ENCODE measurements at places on chromosomes 1 and 21.

DNA sequence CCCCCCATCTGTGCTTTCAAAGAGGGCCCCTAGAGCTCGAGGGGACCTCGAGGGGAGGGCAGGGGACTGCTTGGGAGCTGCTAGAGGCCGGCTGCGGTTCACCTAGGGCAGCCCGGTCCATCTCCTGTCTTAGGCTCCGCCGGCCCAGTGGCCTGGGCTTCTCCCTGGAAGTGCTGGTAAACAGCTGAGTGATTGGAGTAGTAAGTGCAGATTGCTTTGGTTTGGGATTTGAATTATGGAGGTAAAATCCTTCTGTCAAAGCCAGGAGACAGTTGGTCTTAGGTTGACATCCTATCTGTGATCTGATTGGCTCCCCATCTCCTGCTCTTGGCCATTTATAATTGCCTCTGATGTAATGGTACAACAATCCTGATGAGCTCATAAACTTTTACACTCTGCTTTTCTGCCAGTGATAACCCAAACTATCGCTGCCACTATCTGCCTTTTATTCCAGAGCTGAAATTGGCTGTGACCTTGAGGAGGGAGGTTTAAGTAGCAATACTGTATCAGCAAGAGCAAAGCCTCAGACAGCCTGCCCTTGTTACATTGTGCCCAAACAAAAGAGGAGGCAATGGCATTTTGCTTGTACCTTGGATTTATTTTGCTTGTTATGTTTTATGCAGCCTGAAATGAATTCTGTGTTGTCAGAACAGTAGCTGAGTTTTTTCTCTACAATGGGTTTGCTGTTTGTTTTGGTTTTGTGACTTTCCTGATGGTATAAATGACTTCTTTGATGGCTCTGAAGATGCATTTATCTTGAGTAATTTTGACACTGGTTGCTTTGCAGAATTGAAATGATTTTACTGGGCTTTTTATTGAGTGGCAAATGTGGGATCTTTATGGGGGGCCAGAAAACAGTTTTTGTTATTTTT, 2.4 kb downstream of the ARID1A start:
- DNase-seq: peak; percentile 98

DNA sequence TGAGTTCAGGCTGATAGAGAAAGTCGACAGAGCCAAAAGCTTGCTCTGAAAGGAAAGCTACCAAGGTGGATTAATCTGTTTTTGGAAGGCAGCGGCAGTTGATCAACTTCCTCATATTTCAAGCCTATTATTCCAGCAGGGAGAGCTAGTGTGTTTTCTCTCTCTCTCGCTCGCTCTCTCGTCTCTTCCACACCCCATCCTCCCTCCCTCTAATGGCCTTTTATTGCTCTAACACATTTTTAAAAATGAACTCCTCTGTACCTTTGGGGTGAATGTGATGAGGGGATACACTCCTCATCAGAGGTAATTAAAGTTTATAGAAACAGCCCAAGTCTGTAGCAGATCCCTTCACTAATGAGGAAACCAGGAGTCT, 126.4 kb downstream of the CLIC6 start:
- no peak for DNase-seq

DNA sequence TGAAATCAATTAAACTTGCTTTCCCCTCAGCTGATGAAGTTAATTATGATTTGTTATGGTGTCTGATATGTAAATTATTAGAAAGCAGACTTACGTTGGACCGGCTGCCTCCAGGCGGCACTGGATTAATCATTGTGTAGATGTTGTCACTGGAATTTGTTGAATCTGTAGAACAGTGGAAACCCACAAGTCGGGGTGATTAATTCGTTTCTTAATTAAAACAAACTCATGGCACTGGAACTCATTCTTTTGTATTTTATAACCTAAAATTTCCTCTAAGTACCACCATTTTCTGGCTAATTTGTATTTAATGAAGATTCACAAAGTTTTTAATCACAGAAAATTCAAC, 39.0 kb downstream of the MRPL37 start:
- no peak for DNase-seq

DNA sequence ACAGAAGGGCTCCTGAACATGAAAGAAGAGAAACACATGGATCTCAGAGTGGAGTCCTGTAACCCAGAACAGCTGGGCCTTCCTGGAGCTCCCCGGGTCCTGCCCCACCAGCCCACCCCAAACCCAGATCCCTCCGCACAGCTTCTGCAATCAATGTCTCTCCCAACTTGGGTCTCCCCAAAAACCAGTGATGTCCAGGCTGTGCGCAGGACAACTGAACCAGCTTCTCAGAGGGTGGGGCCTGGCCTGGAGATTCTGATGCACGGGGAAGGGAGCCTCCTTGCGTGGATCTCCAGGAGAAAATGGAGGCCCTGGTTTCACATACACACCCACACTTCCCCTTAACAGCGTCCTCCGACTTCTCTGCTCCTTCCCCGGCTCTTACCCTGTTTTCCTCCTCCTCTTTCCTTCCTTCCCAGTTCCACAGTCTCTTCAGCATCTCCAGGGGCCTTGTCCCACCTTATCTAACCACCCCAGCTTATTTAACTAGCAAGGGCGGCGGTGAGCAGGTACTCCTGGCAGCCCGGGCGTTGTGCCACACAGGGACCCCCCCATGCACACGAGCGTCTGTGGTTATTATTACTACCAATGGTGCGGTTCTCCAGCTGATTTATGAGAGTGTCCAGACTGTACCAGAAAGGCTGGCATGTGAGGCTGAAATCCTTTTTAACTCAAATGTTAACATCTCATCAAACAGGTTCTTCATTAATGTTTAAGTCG, 11.2 kb upstream of the MX2 start:
- no peak for DNase-seq

DNA sequence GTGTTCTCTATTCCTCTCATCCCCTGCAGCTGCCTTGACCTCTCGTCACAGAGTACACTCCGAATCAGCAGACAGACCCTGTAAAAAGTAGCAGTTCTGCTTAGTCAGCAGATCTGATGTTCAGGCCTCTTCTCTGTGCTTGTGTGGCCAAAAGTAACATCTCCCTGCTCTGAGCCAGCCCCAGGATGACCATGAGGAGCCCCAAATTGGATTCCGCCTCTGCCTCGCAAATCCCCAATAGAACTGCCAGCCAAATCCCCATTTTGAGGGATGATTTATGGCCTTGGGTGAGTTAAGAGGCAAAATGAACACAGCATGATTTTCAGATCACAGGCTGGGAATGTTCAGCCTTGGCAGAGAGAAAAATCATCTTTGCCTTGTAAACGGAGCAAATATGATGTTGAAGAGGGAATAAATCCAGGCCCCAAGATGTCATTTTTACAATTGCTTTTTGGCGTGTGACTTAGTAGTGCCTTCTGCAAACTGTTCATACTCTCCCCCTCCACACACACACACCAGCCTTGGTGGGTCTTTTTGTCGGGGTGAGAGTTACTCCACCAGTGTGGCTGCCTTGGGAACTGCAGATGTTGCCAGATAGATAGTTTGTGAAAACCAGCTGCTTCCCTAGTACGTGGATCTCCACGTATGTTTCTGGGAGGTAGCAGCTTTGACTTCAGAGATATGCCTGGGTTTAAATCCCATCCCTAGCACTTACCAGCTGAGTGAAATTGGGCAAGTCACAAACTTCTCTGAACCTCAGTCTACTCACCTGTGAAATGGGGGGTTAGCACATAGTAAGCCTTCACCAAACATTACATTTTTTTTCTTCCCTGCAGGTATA, 77.8 kb downstream of the MAN1C1 start:
- no peak for DNase-seq

- no peak for DNase-seq
These were observed 11.2 kb upstream of the MYOG start for GRCh38 chr1:203097001-203097400.

DNA sequence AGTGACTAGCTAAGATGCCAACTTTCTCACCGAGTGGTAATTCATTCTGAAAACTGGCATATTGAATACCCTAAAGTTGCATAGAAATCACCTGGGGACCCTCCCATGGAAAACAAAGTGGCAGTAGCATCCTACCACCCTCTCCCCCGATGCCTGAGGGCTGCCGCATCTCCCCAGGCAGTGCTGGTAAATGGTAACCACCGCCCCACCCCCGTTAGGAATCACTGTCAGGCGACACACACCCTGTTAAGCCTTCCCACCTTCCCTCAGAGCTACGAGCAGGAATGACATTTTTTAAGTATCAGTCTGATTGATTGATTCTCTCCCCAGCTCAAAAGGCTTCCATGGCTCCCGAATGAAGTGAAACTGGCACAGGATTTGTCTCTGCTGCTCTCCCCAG, 28.3 kb downstream of the TMPRSS2 start:
- no peak for DNase-seq

DNA sequence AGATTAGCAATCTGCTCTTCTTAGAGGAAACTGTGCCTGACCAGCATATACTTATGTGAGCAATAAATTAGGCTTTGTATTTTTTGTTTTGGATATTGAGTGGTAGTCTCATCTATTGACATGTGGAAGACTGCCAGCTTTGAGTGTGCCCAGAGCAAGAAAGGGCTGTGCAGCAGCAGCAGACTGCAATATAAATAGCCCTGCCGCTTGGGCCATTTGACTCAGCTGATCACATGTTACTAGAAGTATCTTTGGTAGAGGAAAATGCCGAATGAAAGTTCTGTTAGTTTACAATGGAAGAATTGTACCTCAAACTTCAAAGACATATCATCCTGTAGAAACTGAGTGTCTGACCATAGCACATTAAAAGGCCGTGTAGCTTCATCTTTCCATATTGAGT, 9.1 kb upstream of the PSMB2 start:
- DNase-seq: no peak

GRCh38 chr1:15985611-15986297, 9.9 kb upstream of the ZBTB17 start:
- no peak for DNase-seq

GRCh38 chr1:17539477-17540254, at the start of gene ARHGEF10L:
TSS of gene ARHGEF10L (plus strand) at chr1:17539698. CDS start at chr1:17580596, 40,898 bp downstream.
- peak; percentile 25 for DNase-seq

GRCh38 chr1:159188375-159188788, 16.3 kb upstream of the ACKR1 start:
- DNase-seq: no peak

DNA sequence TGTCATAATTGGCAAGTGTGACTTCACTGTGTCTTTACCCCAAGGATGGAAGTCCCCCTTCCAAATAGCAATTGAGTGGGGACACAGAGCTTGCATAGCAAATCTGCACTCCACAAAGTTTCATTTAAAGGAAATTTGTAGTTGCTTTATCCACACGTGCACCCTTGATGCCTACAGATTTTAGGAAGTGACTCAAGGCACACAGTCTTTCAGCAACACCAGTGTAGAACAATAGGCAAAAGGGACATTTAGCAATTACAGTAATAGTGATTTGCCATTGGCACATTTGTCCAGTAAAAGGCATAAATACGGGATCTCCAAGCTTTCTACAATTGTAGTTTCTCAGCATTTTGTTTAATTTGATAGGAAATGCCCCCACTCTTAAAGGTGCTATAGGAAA, 43.4 kb upstream of the KAZN start:
- no peak for DNase-seq

DNA sequence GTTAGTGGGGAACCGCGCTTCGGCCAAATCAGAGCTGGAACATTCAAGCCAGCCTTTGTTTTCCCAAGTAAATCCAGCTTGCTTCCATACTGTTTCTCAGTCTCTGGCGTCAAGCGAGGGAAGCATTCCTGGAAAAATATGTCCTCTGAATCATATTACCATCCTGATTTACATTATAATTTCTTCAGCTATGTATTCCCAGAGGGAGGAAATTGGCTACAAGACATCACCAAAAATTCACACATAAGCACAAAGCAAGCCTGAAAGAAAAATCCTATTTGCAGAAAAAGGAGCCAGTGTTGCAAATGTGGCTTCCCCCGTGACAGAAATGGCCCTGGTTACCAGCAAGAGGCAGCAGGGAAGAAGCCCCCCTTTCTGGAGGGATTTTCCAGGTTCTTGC, 233.3 kb downstream of the KCNJ6 start:
- no peak for DNase-seq

- no peak for DNase-seq
These were observed 317.2 kb downstream of the LTN1 start for GRCh38 chr21:28675331-28676041.

DNA sequence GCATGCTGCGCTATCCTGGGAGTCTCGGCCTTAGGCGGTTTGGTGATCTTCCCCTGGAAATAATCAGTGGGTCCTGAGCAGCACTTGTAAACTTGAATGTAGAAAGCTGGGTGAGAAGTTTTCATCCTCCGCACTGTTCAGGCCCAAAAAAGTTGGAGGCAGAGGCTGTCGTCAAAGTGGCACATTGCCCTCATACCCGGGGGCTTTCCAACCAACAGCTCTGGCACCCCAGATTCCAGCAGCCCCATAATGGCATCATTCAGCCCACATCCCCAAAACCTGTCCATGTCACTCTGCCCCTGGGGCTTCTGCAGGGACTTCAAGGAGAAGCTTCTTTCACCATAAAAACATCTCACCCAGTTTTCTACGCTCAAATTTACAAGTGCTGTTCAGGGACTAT, 59.3 kb downstream of the TOR1AIP2 start:
- no peak for DNase-seq

DNA sequence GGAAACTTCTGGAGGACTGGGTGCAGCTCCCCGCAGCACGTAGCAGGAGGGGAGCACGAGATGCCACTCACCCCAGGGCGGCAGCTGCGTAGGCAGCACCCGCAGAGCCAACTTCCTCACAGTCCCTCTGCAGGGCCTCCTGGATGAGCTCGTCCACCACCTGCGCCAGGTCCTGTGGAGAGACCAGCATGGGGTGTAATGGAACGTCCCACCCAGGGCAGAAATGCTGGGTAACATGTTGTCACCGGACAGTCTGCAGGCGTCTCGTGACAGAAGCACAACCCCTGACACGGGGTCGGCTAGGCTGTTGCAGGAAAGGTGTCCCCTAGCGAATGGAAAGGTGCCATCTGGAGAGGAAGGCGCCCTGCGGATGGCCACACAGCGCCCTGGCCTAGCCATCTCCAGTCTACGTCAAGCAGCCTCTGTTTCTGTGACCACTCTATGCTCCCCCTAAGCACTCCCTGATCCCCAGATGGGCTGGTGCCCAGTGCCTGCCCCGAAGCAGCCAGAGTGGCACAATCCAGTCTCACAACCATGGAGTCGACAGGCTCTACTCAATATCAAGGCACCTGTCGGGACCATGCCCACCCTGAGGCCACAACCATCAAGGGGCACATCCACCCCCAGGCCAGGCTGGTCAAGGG, 21.2 kb downstream of the MCM3AP start:
- no peak for DNase-seq

DNA sequence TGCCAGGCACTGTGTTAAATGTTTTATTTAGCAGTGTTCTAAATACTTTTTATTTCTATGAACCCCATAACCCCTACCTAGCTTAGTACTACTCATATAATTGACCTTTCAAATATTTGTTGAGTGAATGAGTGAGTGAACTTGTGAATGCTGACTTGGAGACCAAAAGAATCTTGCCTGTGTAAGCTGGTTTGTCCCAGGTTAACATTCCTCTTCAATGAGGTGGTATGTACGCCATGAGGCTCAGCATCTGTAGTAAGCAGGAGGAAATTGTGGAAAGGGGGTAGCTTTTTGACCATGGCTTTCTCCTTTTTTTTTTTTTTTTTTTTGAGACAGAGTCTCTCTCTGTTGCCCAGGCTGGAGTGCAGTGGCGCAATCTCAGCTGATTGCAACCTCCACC, 14.6 kb downstream of the MED18 start:
- DNase-seq: peak; percentile 24

Measured in RKO (cell line).